ENCODE measurements at places on chromosomes 11 and 22. TPM values are rescaled to one million over a fixed set of nuclear protein-coding genes. Genes with fewer than 3 reads are reported as not detected.

GRCh38 chr11:12205330-12205729 lies 94.9 kb downstream of the MICAL2 start:
- H3K36me3 ChIP-seq, result no peaks in the 10 kb centered on the region
- H3K27me3 ChIP-seq, result no peaks in the 10 kb centered on the region
- no peak for DNase-seq
- no peak overlapping the region for H3K27ac ChIP-seq
- H3K4me1 ChIP-seq, result peaks cover 12% of the 10 kb centered on the region

DNA sequence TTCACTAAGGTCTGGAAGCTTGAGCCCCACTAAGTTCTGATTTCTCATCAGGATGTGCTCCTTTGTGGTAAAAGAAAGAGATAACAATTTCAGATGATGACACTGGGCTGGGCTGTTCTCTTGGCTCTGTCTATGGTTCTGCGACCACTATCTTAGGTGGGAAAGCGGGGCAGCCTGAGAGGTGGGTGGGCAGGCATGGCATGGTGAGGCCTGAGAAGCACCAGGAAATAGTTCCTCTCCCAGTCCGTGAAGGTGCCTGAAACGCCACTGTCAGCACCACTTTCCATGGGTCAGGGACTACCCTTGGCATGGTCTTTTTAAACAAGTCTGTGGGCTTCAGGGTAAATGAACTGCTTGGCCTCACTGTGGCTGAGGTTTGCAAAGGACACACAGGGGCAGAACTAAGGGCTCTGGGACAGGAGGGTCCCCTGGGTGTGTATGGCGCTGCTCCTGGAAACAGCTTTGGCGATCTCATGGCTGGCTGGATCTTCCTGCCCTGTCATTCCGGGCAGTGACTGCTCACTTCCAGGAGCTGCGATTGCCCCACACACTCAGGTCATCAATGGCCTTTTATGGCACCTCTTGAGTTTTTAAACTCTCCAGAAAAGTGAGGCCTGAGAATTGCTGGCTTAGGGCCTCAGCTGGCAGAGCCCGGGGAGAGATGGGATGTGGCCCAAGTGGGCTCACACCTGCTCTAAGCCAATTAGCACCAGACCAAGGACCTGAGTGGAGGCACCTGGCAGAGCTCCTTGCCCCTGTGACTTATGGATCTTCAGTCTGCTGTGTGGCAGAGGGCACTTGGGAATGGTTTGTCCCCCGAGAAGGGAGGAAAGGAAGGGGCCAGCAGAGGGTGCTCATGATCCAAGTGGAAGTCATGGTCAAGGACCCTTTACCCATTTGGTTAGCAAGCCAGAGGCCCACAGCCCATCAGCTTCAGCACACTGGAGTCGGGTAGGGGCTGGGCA lies 55.6 kb upstream of the LYVE1 start:
- H3K27ac ChIP-seq, result no peak overlapping the region
- no peak for DNase-seq
- H3K36me3 ChIP-seq, result no peaks in the 10 kb centered on the region
- H3K27me3 ChIP-seq, result no peaks in the 10 kb centered on the region
- H3K4me1 ChIP-seq, result peaks cover 4% of the 10 kb centered on the region

GRCh38 chr11:8318536-8318935 lies 54.9 kb upstream of the LMO1 start:
- DNase-seq, result no peak
- H3K4me1 ChIP-seq, result peaks cover 13% of the 10 kb centered on the region
- no peak overlapping the region for H3K27ac ChIP-seq

DNA sequence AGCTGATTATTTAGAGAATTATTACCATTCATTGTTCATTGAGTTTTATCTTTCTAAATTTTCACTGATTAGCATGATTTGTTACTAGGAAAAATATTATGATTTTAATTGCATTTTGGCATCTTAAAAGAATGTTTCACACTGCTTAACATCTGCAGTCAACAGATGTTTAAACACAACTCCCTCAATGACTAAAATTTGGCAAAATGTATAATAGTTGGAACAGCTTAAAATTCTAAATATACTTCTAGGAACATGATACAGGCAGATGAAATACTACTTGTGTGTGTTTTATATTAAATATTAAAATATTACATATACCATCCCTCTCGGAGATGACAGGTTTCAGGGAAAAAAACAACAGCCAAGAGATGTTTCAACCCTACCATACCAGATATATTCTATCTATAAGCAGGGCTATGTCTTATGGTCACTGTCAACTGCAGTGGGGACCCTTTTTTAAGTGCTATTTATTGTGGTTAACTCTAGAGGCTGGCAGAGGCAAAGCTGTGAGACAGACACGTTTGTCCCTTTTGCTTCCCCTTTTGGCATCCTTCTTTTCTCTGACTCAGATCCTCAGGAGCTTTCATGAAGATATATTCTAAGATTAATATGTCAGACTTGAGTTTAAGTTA lies 81.9 kb downstream of the BDNF start:
- DNase-seq, result no peak

- no peak for DNase-seq
- H3K4me3 ChIP-seq, result no peak overlapping the region
- H3K27me3 ChIP-seq, result no peaks in the 10 kb centered on the region
- H3K36me3 ChIP-seq, result no peaks in the 10 kb centered on the region
- peaks cover 50% of the 10 kb centered on the region for H3K4me1 ChIP-seq
These were observed 12.3 kb downstream of the AMOTL1 start for GRCh38 chr11:94780432-94780831.

GRCh38 chr11:85946221-85946620 lies 91.0 kb downstream of the CCDC83 start:
- H3K27ac ChIP-seq, result no peak overlapping the region
- H3K4me1 ChIP-seq, result peaks cover 12% of the 10 kb centered on the region
- no peak overlapping the region for H3K4me3 ChIP-seq
- DNase-seq, result no peak
- H3K36me3 ChIP-seq, result no peaks in the 10 kb centered on the region

DNA sequence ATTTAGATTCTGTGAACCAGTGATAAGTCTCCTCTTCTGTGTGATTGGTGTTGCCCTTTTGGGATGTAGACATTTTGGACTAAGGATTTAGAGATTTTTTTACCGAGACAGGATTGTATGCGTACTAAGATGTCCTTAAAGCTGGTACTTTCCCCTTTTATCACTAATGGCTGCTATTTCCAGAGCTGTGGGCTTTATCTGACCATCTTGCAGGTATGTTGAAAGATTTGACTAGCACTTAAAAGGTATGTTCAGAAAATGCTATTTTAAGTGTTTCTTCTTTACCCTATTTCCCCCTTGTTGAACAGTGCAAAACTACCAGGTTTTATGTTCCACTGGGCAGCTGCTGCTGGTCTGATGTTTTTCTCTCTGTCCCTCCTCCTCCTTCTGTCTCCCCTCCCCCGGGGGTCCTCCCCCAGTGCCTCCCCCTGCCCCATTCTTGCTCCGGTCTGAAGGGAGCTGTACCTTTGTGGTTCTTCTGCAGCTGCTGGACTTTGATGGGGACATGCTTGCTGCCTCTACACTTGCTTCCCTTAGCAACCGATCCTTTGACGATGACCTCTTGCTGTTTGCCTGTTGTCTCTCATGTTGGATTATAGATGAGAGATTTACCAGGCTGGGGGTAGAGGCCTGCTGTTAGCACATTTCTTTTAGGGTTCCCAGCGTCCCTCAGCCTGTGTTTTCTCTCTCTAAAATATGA lies 59.6 kb downstream of the ZNRF3 start:
- H3K4me3 ChIP-seq, result peak overlapping the region; percentile 75
- peak overlapping the region; percentile 73 for H3K27ac ChIP-seq
- peaks cover 47% of the 10 kb centered on the region for H3K4me1 ChIP-seq
- H3K27me3 ChIP-seq, result no peaks in the 10 kb centered on the region
- H3K36me3 ChIP-seq, result peaks cover 26% of the 10 kb centered on the region

The FREY1 gene
- 0.90 TPM for total RNA-seq

The BRSK2 gene
- total RNA-seq, result 8.6 TPM

The AP1B1 gene
- 60.9 TPM for total RNA-seq

Measured in type B pancreatic cell (in vitro differentiated cells).